Prostate gland (tissue), 2 donors: ENCODE measurements at places on chromosomes 3 and 15.

GRCh38 chr3:124091716-124092115, 99.8 kb upstream of the ROPN1 start:
- no peak for DNase-seq

- no peak for DNase-seq
These were observed 283.5 kb downstream of the CHL1 start for GRCh38 chr3:480070-480469.

GRCh38 chr3:13934813-13935212, 54.9 kb upstream of the WNT7A start:
- no peak for DNase-seq

GRCh38 chr3:69292185-69292584, 93.7 kb downstream of the FRMD4B start:
- DNase-seq: no peak

DNA sequence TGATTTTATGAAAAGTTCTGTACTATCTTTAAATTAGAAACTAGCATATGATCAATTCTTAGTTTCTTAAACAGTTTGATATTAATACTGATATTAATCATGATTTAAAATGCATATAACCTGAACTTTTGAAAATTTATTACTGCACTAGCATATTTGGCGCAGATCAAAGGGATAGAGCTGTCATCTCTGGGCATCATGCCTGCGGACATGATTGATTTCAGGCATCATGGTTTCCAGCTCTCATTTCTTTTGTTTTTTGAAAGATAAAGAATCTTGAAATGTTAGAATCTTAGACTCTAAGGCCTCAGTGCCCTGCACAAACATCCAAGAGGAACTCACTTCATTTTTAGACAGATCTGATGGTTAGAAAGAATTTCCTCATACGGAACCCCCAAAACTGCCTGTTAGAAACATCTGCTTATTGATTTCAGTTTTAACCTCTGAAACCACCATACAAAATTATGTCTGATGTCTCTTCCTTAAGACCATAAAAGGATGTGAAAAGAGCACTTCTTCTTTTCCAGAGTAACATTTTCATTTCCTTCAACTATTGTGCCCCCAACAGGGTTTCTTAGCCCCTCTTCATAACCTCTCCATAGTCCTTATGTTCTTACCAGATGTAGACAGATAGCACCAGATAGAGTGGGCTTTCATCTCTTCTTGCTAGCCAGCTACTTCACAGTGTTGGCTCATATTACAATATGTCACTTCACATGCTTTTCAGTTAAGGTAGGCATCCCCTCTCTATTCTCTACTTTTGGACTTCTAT, 110.8 kb downstream of the BBX start:
- no peak for DNase-seq

- no peak for DNase-seq
These were observed 124.9 kb downstream of the DUT start for GRCh38 chr15:48456134-48456533.

DNA sequence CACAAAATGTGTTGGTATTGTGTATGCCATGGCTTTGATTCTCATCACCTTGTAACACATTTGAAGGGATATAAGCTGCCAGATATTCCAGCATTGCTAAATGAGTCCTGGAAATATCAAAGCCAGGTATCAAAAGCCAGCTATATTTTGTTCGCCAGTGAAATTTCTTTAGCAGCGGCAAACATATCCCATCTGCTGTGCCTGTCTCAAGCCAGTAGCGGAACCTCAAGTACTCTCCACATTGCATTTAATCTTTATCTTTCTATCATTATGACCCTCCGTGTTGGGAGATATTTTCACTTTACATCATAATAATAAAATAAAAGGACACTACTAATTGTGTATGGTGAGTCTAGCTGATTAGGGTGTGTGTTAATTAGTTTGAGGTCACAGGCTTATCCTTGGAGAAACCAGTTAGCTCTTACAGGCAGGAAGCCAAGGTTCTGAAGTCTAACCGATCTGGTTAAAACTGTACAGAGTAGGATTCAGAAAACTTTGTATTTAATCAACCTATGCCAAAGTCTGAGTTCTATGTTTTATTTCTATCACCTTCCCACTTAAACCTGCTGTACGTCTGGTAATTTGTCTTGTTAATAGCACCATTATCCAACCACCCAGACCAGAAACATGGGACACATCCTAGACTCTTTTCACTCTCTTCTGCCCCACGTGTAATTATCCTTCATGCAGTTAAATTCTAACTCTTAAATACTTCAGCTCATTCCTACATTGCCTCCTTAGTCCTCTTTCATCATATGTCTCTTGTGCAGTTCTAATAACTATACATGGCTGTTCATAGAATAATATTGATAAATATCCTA, 14.5 kb downstream of the TIPARP start:
- DNase-seq: no peak

DNA sequence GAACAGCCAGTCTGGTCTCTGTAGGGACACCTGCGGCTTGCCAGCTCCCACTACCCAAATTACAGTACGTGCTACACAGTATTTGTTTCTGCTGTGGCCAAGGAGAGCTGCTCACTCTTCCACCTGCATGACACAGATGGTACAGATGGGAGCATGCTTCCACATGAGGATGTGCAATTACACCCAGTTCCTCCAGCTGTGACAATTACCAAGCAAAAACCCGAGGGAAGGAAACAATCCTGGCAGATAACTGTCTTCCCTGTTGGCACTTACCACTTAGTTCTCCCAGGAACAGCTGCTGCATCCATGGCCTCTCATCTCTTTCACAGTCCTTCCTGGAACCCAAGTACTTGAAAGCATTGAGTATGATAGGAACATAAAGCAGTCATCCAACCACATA, 34.4 kb downstream of the DET1 start:
- DNase-seq: no peak

DNA sequence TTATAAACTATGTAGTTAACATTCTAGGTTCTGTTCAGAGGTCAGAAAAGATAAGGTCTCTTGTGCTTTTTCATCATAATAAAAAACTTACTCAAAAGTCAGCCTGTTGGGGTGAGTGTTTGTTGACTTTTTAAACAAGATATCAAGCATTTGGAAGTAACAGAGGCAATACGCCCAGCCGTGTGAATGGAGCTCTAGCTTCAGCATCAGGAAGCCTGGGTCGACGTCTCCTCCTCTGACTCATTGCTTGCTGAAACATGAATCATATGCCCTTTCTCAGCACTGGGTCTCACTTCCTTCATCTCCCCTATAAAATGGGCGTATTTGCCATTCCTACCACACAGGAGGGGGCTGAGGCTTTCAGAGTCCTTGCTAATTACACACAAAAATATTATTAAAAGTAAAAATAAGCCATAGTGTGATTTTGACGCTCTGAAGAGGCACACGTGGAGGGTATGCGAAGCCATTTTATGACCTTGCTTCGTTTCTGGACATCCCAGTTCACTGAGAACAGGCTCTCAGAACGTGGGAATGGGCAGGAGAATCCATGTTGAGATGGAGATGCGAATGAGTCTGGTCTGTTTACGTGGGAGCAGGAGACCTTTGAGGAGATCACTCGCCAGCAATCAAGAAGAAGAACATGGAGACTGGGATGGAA, 220.8 kb upstream of the TPRG1 start:
- DNase-seq: peak; percentile 82

- DNase-seq: no peak
These were observed 187.7 kb downstream of the MEX3B start for GRCh38 chr15:81858136-81858535.

GRCh38 chr3:41205591-41205990, 6.3 kb downstream of the CTNNB1 start:
- DNase-seq: no peak

DNA sequence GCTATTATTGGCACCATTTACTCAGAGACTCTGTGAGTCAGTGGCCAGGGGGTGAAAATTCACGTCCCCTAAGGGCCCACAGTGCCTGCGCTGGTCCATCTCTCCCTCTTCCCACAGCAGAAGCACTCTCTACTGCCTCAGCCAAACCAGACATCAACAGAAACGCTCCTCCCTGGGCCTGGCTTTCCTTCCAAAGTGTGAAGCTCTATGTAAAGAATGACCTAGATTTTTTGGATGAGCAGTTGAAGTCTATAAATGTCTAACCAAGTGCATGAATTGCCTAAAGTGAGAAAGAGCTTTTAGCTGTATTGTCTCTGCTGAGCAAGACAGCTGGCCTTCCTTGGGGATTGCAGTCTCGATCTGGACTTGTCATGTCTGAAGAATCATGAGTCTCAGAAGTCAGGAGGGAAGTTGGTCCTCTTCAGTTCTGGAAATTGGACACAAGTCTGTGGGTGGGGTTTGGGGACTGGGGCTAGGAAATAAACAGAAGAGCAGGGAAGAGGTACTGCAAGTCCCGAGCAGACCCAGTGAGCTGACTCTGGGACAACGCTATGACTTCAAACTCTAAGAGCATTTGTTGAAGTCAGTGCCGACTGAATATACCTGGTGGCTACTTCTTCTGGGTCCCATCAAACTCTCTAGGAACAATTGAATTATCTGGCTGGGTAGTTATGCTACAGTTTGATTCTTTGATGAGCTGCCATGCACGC, 29.0 kb downstream of the RASGRP1 start:
- no peak for DNase-seq
